CD4-positive, alpha-beta memory T cell (primary cell): ENCODE measurements at places on chromosomes 6 and 20.

- no peak for DNase-seq
Measured at GRCh38 chr20:59819496-59820203, 113.8 kb downstream of the SYCP2 start.

DNA sequence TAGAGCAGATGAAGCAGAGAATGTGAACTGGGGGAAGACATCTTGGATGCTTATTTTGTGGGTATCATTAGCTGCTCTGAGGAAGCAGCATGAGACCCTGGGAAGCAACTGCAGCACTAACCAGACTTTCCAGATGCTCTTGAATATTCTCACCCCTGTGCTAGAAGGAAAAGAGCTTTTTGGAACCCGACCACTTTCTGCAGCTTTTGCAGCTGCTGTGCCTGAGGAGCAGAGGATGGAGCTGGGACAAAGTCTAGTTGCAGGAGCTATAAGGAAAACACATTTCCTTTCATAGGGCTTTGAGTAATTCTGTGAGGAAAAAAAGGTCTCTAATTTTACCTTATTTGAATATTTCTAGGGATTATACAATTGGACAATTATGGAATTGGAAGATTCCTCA, 369.7 kb downstream of the CD109 start:
- DNase-seq = no peak

DNA sequence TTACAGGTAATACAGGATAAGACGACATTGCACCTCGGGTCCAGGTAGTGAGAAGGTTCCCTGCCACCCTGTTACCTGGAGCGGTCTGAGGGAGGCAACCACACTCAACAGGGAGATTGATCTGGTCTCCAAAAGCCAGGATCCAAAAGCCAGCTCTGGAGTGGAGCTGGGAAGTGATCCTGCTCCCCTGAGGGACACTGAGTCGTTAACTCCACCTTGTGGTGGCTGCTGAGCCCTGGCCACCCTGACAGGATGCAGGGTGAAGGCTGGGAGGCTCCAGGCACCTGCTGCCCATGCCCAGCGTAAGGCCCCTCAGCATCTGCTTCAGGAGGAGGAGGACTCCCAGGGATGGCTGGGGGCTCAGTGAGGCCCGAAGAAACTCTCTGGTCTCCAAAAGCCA, 38.7 kb upstream of the SLC22A2 start:
- no peak for DNase-seq

DNA sequence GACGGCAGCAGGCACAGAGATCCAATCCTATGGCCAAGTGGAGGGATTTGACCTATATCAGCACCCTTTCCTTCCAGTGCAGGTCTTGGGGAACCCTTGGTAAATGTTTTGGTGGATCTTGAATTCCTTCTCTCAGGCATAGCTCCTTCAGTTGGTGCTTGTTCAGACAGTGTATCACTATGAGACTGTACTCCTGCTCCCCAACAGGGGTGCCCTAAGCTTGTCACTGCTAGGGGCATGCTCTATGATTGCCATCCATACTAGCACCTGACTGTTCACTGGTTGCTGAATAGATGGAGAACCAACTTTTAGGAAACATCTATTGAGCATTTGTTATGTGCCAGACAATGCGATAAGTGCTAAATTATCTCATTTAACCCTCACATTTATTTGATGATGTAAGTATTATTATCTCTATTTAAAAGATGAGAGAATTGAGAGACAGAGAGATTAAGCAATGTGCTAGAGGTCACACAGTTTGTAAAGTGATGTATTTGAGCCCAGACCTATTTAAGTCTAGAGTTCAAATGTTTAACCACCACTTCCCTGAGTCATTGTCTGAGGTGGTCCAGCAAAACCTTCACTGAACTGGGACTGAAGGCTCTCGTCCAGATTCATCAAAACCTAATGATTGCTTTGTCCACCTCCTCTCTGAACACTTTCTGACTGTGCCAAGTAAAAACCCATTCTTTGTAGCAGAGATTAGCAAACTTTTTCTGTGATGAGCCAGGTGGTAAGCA, 34.3 kb downstream of the ADGRF1 start:
- DNase-seq = no peak

GRCh38 chr6:32641122-32641521, 3.9 kb downstream of the HLA-DQA1 start:
- no peak for DNase-seq

DNA sequence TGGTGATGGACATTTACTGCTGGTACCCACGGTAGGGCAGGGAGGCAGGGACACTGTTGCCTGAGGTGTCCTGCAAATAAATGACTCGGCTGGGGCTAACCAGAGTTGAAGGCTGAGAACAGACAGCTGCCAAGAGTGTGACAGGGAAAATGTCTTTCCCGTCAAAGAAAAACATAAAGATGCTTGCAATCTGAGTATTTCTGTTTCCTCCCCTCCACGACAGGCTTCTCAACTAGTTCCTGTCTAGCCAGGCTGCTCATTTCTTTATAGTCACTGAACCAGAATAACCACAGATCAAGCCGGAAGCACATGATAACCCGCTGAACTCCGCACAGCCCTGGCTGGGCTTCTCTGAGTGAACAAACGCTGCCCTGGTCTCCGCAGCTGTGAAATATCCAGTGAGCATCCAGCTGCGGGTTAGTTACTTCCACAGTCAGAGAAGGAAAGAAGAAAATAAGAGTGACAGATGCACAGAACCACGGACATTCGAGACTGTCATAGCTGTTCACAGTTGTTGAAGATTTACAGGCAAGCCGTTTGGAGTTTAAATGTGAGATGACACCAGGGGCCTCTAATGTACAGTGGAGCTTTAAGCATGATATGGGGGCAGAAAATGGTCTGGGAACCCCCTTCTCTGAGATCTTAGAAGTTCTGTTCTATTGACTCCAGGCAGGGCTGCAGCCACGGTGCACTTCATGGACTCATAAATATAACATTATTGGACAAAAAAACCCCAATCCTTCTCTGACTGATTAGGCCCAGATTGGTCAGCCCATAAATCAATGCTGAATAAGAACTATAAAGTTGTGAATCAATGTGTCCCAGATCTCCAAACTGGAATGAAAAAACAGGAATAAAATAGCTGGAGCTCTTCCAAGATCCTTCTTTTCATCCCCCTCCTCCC, 299.9 kb upstream of the SUPT3H start:
- peak; percentile 62 for DNase-seq

- no peak for DNase-seq
Measured at GRCh38 chr20:51585148-51585547, 42.6 kb upstream of the NFATC2 start.

DNA sequence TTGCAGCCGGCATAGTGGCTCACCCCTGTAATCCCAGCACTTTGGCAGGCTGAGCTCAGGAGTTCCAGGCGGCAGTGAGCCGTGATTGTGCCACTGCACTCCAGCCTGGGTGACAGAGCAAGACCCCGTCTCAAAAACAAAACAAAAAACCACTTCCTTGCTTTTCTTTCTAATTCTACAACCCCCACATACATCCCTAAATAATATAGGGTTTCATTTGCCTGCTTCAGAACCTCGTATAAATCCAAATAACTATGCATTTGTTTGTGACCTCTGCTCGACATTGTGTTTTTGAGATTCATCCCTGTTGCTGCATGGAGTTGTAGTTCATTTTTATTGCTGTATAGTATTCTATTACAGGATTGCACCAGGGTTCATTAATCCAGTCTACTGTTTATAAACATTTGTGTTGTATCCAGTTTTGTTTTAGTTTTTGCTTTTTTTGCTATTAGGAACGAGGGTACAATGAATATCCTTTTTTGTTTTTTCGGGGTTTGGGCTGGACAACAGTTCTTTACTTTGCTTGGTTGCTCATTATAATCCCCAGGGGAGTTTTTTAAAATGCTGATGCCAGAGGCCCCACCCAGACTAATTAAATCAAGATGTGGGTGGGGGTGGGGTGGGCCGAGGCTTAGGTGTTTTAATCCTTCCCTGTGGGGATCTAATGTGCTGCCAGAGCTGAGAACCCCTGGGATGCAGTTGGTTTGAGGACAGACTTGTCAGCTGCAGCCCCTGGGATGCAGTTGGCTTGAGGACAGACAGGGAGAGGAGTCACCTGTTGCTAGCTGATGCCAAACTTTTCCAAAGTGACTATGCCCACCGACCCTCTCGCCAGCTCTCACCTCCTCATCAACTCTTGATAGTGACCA, 2.4 kb upstream of the SNAI1 start:
- DNase-seq = no peak

DNA sequence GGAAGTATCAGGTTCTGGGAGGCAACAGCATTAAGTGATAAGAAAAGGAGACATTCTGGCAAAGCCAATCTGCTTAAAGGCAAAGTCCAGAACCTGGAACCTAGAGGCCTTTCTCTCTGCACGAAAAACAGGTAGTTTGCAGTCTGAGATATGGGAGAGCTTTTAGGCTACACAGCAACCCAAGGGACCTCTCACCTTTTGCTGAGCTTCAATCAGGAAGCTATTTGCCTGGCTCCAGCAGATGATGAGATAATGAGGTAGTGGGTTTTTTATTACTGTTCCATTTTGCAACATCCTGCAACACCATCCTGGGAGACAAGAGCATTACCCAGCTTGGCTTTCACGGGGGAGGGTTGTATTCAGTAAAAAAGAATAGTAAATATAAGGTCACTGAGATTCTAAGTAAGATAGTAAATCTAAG, 143.1 kb downstream of the ADGRG6 start:
- no peak for DNase-seq

DNA sequence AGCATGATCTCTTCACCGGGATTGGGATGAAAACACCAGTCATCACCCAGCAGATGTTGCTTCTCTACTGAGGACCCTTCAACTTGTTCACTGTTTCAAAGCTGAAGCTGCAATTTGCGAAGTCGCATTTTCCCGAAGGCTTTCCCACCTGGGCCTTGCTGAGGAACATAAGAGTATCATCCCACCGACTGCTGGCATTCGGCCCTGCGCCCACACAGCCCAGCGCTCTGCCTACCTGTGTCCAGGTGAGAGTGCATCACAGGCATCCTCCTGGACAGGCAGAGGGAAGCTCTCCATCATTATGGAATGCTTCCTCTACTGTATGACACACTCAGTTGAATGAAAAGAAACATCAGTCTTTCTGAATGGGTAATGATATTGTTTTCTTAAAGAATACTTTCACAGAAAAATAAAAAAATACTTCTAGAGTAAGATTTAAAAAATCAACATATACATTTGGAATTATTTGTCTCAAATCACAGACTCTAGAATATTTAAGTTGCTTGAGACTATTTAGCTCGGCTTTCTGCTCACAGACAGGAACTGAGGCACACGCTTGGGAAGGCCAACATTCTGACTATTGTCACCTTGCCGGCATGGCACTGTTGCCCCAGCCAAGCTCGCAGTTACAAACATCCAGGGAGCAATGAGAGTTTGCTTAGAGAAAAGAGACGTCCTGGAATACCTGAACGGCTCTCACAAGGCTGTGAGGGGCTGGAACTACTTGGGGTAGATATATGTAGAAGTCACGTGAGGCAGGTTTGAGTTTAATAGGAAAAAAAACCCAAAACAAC, 48.7 kb downstream of the FOXC1 start:
- DNase-seq = no peak
